ENCODE measurements at places on chromosomes 7 and 10.

- no peak for DNase-seq
These were observed 41.5 kb downstream of the MINPP1 start for GRCh38 chr10:87546210-87546609.

GRCh38 chr7:143467724-143468123 lies 9.9 kb upstream of the TAS2R41 start:
- DNase-seq: no peak

GRCh38 chr10:52284416-52285013 lies 29.6 kb upstream of the DKK1 start:
- DNase-seq: no peak

- no peak for DNase-seq
These were observed 4.8 kb downstream of the PITRM1 start for GRCh38 chr10:3167611-3168330.

- DNase-seq: no peak
These were observed 83.0 kb downstream of the PARD3 start for GRCh38 chr10:34731885-34732701.
